Naive B cell (primary cell): ENCODE measurements at places on chromosomes 6 and 20. TPM values are rescaled to one million over a fixed set of nuclear protein-coding genes. Genes with fewer than 3 reads are reported as not detected.

DNA sequence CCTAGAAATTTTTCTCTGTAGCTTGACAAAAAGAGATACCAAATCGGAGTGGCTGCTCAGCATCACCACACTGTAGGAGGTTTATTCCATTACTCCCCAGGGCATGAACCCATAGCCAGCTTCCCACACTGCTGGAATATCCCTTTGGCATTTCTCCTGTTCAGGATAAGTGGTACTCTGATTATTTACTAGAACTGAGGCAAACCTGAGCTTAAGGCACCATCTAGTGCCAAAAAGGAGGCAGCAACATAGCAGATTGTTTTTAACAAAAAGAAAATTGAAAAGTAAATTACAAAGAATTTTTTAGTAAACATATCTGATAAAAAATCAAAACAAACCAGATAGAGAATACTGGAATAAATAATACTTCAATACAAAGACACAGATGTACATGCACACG lies 181.7 kb downstream of the WDR27 start:
- peaks cover 8% of the 10 kb centered on the region for H3K4me1 ChIP-seq
- H3K36me3 ChIP-seq, result peaks cover 31% of the 10 kb centered on the region
- no peak overlapping the region for H3K4me3 ChIP-seq

- no peaks in the 10 kb centered on the region for H3K36me3 ChIP-seq
- no peaks in the 10 kb centered on the region for H3K4me1 ChIP-seq
- DNase-seq, result no peak
- no peak overlapping the region for H3K27ac ChIP-seq
- H3K27me3 ChIP-seq, result peaks cover 12% of the 10 kb centered on the region
Measured at GRCh38 chr6:79755967-79756366, 124.8 kb downstream of the SH3BGRL2 start.

DNA sequence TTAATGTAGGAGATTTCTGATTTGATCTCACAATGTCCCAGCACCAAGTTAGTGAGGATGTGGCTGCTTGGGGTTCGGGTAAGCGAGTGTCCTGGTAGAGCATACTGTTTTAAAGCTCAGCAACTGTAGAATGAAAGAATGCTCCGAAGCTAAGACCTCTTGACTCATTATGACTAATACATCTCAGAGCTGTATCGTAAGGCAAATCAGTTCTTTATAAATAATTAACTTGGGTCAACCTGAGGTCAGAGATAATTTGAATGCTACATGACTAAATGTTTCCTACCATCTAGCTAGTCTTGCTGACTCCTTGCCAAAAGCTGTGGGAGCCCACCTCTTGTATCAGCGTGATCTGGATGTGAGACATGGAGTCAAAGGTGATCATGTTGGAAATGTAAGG lies 128.8 kb upstream of the PDE7B start:
- H3K4me1 ChIP-seq, result no peaks in the 10 kb centered on the region
- H3K27me3 ChIP-seq, result peaks cover 9% of the 10 kb centered on the region
- peaks cover 6% of the 10 kb centered on the region for H3K36me3 ChIP-seq
- no peak overlapping the region for H3K4me3 ChIP-seq
- no peak for DNase-seq
- H3K27ac ChIP-seq, result no peak overlapping the region

Gene HACE1
- polyA plus RNA-seq, result 4.3 TPM

DNA sequence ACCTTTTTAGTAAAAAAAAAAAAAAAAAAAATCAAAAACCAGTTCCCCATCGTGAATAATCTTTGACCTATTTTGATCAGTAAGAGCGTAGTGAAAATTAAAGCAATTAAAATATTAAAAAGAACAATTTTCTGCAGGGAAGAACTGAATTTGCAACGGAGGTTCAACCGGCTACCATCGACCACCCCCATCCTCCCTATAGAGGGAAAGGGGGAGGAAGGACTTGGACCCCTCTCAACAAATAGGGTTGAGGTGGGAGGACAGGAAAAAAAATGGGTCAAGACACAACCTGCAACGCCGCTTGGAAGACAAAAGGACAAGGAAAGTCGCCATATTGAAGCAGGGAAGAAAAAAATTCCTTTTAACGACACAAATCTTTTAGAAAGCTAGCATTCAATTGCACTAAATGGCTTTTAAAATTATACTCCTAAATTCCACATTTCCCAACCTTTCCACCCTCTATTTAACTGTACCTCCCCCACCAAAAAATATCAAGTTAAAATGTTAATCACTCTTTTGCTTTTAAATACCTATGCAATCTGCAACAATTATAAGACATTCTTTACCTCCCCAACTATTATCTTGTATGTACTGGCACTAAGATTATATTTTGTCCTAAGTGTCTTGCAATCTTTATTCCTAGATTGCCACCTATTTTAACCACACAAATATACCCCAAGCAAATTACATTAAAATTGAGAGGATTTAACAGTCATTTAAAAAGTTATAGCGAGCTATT lies 1.7 kb downstream of the PPP1R10 start:
- peak overlapping the region; percentile 100 for H3K4me3 ChIP-seq
- H3K4me1 ChIP-seq, result peaks cover 37% of the 10 kb centered on the region
- peak overlapping the region; percentile 100 for H3K27ac ChIP-seq
- peaks cover 30% of the 10 kb centered on the region for H3K36me3 ChIP-seq

GRCh38 chr6:121158891-121159290 lies 175.4 kb downstream of the TBC1D32 start:
- no peaks in the 10 kb centered on the region for H3K4me1 ChIP-seq
- no peaks in the 10 kb centered on the region for H3K27me3 ChIP-seq
- no peak overlapping the region for H3K4me3 ChIP-seq
- no peak overlapping the region for H3K27ac ChIP-seq
- H3K36me3 ChIP-seq, result peaks cover 68% of the 10 kb centered on the region
- no peak for DNase-seq

DNA sequence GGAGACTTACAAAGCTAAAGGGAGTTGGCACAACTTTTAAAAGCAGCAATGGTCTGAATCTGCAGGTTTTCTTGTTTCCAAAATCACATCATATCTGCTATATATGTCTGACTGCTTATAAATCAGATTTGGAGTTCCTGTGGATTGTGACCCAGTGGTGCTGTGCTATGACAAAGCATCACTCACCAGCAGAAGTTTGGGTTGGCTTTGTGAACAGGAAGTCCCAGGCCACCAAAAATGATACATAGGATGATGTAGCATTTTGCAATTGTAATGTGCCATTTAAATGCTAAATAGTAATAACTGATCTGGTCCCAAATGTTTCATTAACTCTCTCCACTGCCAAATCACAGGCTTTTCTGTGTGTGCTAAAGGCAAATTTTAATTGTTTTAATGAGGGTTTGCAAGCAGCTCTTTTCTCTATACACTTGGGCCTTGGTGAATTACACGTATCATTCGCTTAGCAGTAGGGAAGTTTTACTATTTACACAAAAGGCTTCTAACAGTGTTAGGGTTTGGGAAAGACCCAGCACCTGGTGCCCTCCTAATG lies 60.8 kb downstream of the SYNDIG1 start:
- no peak overlapping the region for H3K27ac ChIP-seq
- no peaks in the 10 kb centered on the region for H3K4me1 ChIP-seq
- peaks cover 9% of the 10 kb centered on the region for H3K36me3 ChIP-seq
- no peak for DNase-seq
- H3K4me3 ChIP-seq, result no peak overlapping the region
- peaks cover 12% of the 10 kb centered on the region for H3K27me3 ChIP-seq

Gene COL9A3
- 1.8 TPM for polyA plus RNA-seq

GRCh38 chr6:118542184-118542952 lies 5.7 kb upstream of the PLN start:
- DNase-seq, result no peak
- H3K27me3 ChIP-seq, result no peaks in the 10 kb centered on the region
- no peak overlapping the region for H3K27ac ChIP-seq
- peaks cover 5% of the 10 kb centered on the region for H3K36me3 ChIP-seq
- H3K4me1 ChIP-seq, result peaks cover 5% of the 10 kb centered on the region
- H3K4me3 ChIP-seq, result no peak overlapping the region

GRCh38 chr6:90233994-90234393 lies 62.6 kb downstream of the BACH2 start:
- H3K27me3 ChIP-seq, result no peaks in the 10 kb centered on the region
- DNase-seq, result no peak
- no peak overlapping the region for H3K4me3 ChIP-seq
- H3K36me3 ChIP-seq, result peaks cover 18% of the 10 kb centered on the region
- H3K27ac ChIP-seq, result no peak overlapping the region

DNA sequence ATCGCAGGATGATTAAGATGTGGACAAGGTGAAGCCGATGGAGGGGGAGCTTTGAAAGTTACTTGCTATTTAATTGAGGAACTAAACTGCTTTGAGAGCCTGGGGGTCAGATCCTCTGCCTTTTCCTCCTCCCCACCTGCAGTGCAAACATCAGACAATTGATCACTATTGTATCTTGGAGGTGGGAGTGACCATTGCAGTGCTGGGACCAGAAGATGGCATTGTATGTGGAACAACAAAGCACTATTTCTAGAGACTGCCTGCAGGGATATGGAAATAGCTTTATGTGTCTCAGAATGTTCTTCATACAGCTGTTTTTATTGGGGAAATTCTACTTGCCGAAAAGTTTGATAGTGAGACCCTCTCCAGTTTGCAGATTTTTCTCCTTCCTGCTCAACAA lies 4.2 kb downstream of the MOG start:
- peaks cover 43% of the 10 kb centered on the region for H3K27me3 ChIP-seq
- H3K27ac ChIP-seq, result no peak overlapping the region
- no peak overlapping the region for H3K4me3 ChIP-seq
- H3K36me3 ChIP-seq, result no peaks in the 10 kb centered on the region

Gene CYP39A1
- not detected for polyA plus RNA-seq

- no peak for DNase-seq
- no peak overlapping the region for H3K27ac ChIP-seq
- H3K4me3 ChIP-seq, result no peak overlapping the region
- H3K27me3 ChIP-seq, result peaks cover 14% of the 10 kb centered on the region
- peaks cover 8% of the 10 kb centered on the region for H3K4me1 ChIP-seq
Measured at GRCh38 chr6:2630359-2630758, 120.4 kb downstream of the MYLK4 start.

Gene RNF182
- not detected for polyA plus RNA-seq

Gene GMNN
- 4.4 TPM for polyA plus RNA-seq

- no peaks in the 10 kb centered on the region for H3K27me3 ChIP-seq
- DNase-seq, result no peak
- H3K4me3 ChIP-seq, result no peak overlapping the region
- H3K27ac ChIP-seq, result no peak overlapping the region
- peaks cover 5% of the 10 kb centered on the region for H3K4me1 ChIP-seq
- H3K36me3 ChIP-seq, result no peaks in the 10 kb centered on the region
Measured at GRCh38 chr6:122770835-122771601, 8.5 kb upstream of the FABP7 start.

- no peak overlapping the region for H3K4me3 ChIP-seq
- H3K27ac ChIP-seq, result no peak overlapping the region
- no peaks in the 10 kb centered on the region for H3K36me3 ChIP-seq
- peak; percentile 9 for DNase-seq
- no peaks in the 10 kb centered on the region for H3K27me3 ChIP-seq
Measured at GRCh38 chr6:135555550-135555949, 58.0 kb upstream of the AHI1 start.

DNA sequence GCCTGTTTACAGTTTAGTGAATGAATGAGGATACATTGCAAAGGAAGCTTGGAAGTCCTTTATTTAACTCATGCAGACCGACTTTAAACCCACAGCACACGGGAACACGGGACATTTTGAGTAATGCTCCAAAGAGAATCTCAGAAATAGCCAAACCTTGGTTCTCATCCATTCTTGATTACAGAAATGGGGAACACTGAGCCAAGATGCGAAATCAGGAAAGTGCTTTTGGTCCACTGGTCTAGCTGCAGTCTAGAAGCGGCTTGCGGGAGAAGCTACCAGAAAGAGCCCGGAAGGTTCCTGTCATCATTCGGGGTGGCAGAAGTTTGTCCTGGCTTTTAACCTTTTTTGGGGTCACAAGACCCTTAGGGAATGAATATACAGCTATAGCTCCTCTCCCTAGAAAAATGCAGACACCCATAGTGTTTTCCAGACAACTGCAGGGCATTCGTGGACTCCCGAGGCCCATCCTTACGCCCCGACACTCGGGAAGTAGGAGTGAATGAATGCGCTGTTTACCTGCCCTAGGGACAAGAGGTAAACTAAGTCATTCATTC lies 475 bp upstream of the TMEM181 start:
- H3K36me3 ChIP-seq, result no peaks in the 10 kb centered on the region
- H3K4me3 ChIP-seq, result peak overlapping the region; percentile 87
- H3K4me1 ChIP-seq, result peaks cover 32% of the 10 kb centered on the region
- H3K27me3 ChIP-seq, result no peaks in the 10 kb centered on the region
- no peak for DNase-seq
- no peak overlapping the region for H3K27ac ChIP-seq

GRCh38 chr20:7492257-7492656 lies 448.0 kb downstream of the HAO1 start:
- H3K27ac ChIP-seq, result no peak overlapping the region
- no peak for DNase-seq
- H3K4me3 ChIP-seq, result no peak overlapping the region
